ENCODE measurements at places on chromosomes 12 and 14. TPM values are rescaled to one million over a fixed set of nuclear protein-coding genes. Genes with fewer than 3 reads are reported as not detected.

The CLEC7A gene
- 0.43 TPM for polyA plus RNA-seq

The MUCL1 gene
- not detected for polyA plus RNA-seq

- DNase-seq, result no peak
- H3K27me3 ChIP-seq, result no peaks in the 10 kb centered on the region
- H3K36me3 ChIP-seq, result no peaks in the 10 kb centered on the region
- H3K27ac ChIP-seq, result no peak overlapping the region
- H3K4me3 ChIP-seq, result no peak overlapping the region
- H3K4me1 ChIP-seq, result no peaks in the 10 kb centered on the region
Observed at GRCh38 chr12:116106870-116107269, 170.6 kb downstream of the MED13L start.

DNA sequence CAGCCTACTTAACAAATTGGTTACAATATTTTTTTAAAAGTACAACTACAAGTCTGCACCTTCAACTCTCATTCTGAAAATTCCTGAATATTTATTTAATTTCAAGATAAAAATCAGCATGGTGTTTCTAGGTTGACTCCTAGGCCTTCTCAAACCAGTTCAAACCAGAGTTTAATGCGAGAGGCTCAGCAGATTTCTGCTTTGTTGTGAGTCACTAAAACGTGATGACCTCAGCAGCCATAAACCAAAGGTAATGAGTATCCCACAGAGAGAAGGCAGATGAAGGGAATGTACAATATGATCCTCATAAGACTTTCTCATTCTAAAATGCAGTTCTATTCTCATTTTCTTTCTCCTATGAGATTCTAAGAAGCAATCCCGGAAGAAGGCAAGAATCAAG, 1.5 kb downstream of the PRDM4 start:
- peak; percentile 53 for DNase-seq
- peak overlapping the region; percentile 78 for H3K4me3 ChIP-seq
- no peaks in the 10 kb centered on the region for H3K27me3 ChIP-seq
- H3K27ac ChIP-seq, result peak overlapping the region; percentile 69

All from kidney (tissue), 22 donors.